ENCODE measurements at places on chromosomes 5 and 9.

DNA sequence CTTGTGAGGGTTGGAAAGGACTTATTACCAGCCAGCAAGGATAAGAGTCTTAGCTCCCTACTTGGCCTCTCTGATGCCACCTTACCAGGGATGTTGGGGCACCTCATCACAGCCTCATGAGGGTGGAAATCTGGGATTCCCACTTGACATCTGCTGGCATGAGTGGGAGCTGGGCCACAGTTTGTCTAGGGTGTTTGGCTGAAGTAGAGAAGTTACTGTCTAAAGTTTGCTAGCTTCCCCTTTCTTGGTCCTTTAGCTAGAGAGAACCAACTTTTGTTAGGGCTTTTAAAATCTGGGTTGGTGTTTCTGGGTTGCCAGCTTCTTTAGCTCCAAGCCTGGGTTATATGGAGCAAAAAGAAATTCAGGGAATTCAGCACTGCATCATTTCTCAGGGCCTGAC, 57.5 kb upstream of the GNA14 start:
- DNase-seq: no peak

- no peak for DNase-seq
Observed at GRCh38 chr9:124062172-124062571, 50.6 kb downstream of the LHX2 start.

- no peak for DNase-seq
Observed at GRCh38 chr5:80090884-80091166, 55.7 kb downstream of the THBS4 start.

DNA sequence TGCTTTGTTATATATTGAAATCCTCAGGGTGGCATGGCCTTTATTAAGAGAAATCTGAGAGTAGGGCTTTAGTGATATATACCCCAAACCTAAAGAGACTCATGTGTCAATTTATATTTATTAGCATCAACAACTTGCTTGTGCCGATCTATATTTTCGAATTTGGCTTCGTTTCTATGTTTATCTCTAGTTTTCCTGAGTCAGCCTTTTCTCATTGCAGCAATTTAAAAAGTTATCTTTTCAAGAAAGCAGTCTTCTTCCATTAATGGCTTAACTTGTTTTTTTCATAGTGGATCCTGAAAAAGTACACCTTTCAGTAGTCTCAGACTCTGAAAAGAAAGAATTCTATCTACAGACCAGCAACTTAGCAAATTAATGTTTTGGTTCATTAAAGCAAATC, 99.9 kb upstream of the KCNN2 start:
- DNase-seq: no peak

DNA sequence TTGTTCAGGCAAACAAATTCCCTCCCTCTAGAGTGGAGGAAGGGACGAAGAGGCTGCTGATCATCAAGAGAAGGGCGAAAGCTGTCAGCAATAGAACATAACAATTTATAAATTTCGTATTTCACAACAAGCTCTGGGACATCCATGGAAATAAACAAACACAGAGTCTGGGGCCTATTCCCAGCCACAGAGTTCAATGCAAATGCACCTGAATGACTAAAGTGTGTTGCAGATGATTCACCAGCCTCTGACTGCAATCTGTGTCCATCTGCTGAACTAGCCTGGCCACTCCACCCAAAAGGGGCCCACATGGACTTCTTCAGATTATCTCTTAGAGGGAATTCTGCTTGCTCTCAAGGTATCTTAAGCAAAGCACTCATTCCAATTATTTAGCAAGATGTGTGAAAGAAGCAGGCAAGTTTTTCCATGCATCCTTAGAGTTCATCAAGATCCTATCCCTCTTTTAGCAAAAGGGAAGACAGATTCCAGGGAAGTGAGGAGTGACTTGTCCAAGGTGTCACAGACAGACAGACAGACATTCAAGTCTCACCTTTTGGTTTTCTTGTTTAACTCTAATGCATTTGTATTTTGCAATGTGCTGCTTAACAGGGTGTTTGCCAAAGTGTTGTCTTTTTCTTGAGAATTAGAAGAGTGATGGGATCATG, 307.8 kb upstream of the PAPPA start:
- no peak for DNase-seq

GRCh38 chr5:55541056-55541635, 6.4 kb upstream of the PLPP1 start:
- no peak for DNase-seq

DNA sequence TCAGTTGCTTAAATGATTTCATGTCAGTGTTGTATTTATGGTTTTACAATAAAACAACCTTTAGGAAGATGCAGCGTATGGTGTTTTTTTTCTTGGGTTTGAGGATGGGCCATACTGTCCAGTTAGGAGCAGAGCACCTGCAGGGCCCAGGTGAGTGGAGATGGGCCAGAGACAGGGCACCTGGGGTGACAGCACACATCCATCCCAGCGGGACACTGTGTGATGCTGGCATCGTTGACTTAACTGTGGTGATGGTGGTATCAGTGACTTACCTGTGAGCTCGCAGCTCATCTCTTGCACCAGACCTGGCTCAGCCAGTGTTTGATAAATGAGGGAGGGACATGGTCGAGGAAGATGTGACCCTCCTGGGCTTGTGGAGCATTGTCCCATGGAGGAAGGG, 21.6 kb downstream of the AMBP start:
- no peak for DNase-seq

- DNase-seq: no peak
Observed at GRCh38 chr9:134564431-134565170, 77.0 kb upstream of the COL5A1 start.

DNA sequence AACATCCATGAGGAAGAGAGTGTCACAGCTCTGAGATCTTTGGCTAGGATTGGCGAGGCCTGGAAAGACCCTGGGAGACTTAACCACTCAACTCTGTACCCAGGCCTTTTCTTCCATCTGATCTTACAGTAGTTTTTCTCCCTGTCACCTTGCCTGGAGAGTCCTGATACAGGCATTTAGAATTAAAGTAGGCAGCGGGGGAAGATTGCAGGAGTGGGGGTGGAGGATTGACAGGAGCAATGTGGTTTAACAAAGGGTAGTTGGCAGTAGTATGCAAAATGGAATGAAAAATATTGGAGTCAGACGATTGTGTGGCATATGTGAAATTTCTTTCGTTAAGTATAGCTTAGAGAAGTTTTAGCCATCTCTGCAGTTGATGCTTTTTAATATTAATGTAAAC, 16.9 kb downstream of the TMEFF1 start:
- no peak for DNase-seq

- DNase-seq: no peak
Observed at GRCh38 chr5:93249651-93250289, 331.2 kb downstream of the NR2F1-AS1 start.

DNA sequence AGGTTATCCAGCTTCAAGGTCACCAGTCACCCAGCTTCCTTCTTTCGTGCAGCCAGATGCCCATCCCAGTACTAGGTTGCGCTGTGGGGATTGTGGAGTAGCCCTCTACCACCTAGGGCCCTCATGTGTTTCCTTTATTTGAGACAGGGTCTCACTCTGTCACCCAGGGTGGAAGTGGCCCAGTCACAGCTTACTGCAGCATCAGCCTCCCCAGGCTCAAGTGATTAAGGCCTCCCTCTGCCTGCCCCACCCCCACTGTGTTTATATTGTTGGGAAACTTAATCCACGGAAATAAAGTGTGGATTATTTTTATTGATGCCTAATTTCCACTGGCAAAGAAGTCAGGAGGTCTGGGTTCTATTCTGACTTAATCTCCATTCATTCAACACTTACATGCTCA, 4.3 kb downstream of the IL17B start:
- no peak for DNase-seq

DNA sequence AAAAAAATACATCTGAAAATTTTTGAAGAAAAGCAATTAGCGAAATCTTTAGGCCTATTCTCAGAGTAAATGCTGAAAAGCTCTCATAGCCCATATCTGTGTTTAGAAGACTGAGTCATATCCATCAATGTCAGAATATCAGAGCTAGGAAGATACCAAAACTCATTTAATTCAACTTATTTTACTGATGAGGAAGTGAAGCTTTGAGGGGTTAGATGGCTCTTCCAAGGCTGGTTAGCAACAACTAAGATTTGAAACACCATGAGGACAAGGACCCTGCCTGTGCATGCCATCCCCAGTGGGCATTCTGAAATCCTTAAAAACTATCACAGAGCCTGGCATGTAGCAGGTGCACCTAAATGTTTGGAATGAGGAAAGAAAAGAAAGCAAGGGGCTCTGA, 2.5 kb downstream of the FREM1 start:
- no peak for DNase-seq

GRCh38 chr9:125782718-125783117, 35.5 kb downstream of the PBX3 start:
- DNase-seq: no peak

GRCh38 chr9:106862821-106863720, at the start of gene ZNF462:
ZNF462 (plus strand) TSS chr9:106863166; CDS start chr9:106923384, 60,218 bp downstream.
- no peak for DNase-seq

DNA sequence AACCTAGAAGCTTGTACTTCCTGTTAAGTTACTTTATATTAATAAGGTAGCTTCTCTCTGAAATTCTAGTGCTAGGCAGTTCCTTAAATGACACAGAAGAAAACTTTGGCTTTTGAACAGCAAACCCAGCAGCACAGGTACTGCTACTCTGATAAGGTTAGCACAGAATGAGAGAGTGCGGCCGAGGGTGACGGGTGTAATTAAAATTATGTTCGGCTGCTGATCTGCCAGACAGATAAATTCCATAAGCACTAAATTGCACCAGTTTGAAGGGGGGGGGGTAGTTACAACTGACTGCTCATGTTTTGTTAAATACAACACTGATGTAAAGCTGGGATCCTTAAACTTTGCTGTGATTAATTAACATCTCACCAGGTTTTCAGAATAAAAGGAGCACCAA, 475.1 kb downstream of the SPOCK1 start:
- DNase-seq: no peak

DNA sequence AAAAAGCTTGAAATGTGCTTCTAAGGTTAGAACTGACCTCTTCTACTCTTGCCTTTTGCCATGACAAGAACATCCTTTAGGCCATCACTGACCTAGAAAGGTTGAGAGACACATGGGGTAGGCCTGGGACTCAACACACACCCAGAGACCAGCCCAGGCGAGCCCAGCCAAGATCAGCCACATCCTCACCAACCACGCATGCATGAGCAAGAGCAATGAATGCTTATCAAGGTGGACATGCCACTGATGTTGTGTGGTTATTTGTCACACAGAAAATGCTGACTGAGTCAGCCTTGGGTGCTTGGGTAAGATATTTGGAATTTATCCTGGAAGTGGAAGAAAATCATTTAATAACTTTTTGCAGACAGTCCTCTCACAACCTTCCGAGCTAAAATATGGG, 39.4 kb downstream of the SMIM23 start:
- DNase-seq: no peak

DNA sequence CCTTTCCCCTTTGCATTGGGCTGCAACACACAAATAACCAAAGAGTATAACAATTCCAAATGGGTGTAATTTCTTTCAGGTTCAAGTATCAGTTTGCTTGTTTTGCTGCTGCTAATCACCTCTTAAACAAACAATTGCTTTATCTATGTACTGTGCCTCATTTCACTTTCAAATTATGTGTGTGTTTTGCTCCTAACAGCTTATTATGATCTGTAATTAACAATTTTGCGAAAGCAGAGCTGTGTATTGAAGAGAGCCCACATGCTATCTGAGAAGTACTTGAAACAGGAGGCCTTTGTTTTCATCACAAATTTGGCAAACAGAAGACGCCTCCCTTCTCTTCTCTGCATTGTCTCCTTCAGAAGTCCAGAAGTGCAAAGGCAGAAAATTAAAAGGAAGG, 312.0 kb downstream of the TLE1 start:
- no peak for DNase-seq

DNA sequence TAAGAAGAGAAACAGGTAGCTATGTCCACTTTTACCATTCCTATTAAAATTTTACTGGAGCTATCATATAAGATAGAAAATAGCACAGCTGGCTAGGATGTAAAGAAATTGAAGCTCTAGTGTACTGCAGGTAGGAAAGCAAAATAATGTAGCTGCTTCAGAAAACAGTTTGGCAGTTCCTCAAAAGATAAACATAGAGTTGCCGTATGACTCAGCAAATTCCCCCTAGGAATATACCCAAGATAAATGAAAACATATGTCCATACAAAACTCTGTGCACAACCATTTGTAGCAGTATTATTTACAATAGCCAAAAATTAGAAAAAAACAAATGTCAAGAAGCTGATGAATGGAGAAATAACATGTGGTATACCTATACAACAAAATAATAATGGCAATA, 64.6 kb upstream of the SHISAL2B start:
- DNase-seq: no peak

DNA sequence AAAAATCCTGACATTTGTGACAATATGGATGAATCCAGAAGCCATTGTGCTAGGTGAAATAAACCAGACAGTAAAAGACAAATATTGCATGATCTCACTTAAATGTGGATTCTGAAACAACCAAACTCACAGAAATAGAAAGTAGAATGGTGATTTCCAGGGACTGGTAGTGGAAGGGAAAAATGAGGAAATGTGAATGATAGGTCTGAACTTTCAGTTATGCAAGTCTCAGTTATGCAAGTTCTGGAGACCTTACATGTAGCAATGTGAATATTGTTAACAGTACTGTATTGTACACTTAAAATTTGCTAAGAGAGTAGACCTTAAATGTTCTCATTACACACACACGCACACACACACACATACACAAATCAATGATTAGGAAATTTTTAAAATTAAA, 84.9 kb downstream of the SLCO4C1 start:
- DNase-seq: no peak

DNA sequence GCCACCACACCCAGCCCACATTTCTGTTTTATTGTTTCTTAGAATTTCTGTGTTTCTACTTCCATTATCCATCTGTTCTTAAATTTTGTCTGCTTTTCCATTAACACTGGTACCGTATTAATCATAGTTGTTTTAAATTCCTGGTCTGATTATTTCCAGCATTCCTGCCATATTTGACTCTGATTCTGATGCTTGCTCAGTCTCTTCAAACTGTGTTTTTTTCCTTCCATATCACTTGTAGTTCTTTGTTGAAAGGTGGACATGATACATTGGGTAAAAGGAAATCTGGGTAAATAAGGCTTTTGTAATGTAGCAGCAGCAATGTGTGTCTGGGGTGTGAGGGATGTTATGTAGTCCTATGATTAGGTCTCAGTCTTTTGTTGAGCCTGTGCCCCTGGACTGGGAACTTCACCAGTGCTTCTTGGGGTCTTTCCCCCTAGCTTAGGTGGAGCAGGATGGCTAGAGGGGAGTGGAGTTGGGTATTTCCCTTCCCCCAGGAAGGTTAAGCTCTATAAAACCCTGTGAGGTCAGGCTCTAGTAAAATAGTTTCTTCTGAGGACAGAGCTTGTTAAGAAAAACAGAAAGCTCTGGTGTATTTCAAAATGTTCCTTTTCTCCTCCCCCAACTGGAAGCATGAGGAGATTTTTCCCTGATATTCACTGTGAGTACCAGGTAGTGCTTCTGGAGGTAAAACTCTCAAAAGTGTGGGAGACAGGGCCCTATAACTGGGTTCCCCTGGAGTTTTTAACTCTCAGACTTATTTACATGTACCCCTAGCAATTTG, 10.1 kb upstream of the TMOD1 start:
- DNase-seq: no peak

- DNase-seq: no peak
Observed at GRCh38 chr5:153480401-153480800, 10.1 kb upstream of the GRIA1 start.
